ENCODE measurements at places on chromosomes 16 and 17.

DNA sequence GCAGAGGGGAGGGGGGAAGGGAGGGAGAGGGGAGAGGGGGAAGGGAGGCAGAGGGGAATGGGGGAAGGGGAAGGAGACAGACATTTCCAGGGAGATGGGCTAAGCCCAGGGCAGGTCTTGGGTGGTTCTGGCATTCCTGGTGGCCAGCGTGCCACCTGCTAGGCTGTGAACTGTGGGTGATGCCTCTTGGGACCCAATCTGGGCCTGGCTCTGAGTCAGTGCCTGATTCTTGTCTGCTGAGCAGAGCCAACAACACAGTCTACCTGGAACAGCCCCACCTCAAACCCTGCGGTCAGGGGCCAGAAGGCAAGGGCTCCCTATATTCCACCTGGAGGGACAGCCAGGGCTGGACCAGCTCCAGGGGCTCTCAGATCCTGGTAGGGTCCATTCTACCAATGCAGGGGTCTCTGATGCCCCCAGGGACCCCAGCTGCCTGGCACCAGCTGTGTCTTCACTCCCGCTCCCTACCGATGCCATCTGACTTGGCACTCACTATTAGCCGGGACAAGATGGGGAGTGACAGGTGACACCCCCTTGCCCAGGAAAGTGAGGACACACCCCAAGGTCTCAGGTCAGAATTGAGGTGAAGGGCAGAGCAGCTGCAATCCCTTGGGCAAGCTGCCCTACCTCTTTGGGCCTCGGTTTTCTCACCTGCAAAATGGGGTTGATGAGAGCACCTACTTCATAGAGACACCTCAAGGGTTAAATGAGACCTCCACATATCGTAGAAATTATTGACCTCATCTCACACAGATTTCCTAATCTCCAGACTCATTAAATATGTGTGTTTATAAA, 87.2 kb downstream of the LITAF start:
- no peak for DNase-seq

DNA sequence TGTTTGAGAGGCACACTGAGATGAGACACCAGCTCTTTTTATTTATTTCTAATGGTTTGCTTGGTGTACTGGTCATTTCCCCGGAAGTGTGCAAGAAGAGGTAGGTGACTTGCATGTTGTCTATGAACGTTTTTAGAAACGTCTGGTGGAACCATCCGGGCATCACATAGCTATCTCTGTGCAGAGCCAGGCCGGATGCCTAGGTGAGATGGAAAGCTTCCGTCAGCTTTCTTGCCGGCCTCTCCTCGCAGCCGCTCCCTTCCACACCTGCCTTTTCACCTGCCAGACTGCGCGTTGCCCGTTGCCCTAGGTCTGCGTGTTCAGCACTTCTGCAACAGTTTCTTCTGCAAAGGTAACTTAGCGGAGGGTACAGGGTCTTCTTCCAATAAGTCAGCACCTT, 416.0 kb downstream of the WWOX start:
- DNase-seq = no peak

DNA sequence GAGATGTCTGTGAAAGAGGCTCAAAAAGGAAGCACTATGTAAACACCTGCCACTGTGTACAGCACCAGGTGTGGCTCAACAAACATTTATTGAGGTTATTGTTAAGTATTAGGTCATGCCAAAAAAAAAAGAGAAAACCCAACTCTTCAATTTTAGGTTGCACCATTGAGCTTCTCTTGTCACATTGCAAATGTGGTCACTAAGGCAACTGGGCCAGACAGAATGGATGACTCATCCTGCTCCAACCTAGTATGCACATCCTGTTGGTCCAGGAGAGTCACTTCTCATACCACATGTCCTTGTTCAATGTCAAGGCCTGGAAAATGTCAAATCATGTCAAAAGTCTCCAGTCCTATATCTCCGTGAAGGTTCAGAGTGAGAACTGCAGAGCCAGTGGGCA, 25.0 kb downstream of the HOXB1 start:
- DNase-seq = no peak

DNA sequence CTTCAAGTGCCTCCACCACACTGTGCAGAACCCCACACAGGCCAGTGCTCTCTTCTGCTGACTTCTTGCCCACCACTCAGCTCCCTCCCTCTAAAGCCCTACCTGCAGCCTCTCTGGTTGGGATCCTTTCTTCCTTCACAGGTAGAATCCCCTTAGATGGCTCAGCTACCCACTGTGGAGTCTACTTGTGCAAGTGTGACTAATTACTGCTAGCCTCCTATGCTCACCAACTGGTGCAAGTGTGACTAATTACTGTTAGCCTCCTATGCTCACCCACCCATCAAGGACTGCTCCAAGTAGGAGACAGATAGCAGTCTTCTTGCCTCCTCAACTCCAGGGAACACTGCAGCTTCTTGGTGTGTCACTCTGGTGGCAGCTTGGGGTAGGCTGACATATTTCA, 43.6 kb downstream of the TEX14 start:
- DNase-seq = no peak

GRCh38 chr16:74747716-74748615, 26.7 kb downstream of the FA2H start:
- no peak for DNase-seq

DNA sequence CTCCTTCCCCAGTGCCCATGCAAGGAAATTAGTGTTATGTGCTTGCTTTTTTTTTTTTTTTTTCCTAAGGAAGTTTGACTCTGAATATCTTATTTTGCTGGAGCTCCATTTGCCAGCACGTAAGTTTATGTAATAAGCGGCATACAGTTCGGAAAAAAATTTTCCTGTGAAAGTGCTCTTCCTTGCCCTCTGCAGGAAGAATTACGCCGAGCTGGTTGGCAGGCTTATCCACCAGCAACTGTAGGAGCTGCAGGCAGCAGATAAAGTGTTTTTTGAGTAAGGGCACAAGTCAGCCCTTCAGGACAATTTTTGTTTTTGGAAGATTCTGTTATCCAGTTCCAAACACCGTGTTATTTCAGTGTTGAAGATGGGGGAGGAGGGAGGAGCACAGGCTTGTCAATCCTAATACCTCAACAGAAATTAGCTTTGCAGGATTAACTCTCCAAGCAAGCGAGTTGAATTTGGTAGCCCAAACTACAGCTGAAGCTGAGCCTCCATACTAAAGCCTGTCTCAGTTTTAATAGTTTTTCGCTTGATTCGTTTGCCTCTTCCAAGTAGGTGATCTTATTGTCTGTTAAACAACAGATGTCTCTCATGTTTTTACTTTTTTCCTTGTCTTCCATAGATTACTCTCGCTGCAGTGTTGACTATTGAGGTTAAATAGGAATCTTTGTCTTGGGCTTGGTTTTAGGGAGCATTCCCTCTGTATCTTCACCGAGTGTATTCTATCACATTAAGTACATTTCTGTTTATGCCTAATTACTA, 1.1 kb downstream of the SPECC1 start:
- peak; percentile 35 for DNase-seq

DNA sequence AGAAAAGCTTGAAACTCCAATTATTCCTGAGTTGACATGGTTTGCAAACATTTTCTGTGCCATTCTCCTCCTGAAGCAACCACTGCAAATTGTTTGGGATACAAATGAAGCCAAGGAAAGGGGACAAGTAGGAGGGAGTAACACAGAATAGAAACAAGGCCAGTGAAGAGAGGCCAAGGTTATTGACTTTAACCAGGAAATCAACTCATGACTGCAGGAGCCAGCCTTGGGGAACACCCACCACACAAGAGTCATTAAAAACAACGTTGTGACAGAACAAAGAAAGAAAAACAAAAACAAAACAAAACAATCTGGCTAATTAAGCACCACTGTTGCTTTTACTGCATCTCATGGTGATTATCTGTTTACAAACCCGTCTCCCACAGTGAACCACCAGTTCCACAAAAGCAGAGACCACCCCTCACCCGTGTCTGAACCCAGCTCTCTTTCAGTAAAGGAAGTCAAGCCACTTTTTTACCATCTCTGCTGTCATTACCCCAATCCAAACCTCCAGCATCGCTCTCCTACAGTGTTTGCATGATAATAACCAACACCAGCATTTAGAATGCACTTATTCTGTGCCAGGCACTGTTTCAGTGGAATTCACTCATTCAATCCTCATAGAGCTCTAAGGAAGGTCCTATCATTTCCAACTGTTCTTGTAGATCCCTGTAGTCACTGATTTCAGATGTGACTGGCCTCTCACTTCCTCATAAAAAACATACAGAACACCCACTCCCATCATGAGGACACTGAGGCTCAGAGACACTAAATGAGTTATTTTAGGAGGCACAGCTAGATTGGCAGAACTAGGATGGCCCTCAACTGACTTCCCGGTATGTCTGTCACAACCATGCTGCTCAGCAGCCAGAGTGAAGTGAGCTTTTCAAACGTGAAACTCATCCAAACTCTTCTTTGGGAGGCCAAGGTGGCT, 2.0 kb downstream of the ZDHHC1 start:
- DNase-seq = no peak

- no peak for DNase-seq
These were observed at the start of gene AOC3 for GRCh38 chr17:42850954-42851353. Gene AOC3 (plus strand): TSS chr17:42851199. CDS start chr17:42851344, 145 bp downstream.

All from left kidney (tissue), 8 donors.